ENCODE measurements at places on chromosomes 7 and 10.

DNA sequence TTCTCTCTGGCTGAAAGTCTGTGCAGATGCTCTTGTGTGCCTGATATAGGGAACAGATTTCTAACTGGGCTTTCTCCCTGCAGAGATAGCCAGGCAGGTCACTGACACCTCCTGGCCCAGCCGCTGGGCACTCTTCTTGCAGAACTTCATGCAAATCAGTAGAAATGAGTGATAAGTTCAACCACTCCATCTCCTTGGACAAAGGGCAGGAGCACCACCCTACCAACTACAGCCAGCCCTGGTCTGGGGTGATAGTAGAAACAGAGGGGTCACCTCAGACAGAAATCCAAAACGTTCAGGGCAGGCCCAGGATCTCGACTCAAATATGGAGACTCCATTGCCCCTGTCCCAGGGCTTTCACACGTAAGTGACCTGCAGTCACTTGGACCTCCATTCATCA lies 917.8 kb upstream of the ZNF722 start:
- no peak for DNase-seq

GRCh38 chr7:92255308-92255707 lies 9.5 kb downstream of the ANKIB1 start:
- DNase-seq: no peak

GRCh38 chr7:55365205-55365674 lies at the start of gene LANCL2:
Gene LANCL2, plus strand, starts transcription at chr7:55365337. Its CDS starts 689 bp downstream, at chr7:55366026.
- DNase-seq: no peak

DNA sequence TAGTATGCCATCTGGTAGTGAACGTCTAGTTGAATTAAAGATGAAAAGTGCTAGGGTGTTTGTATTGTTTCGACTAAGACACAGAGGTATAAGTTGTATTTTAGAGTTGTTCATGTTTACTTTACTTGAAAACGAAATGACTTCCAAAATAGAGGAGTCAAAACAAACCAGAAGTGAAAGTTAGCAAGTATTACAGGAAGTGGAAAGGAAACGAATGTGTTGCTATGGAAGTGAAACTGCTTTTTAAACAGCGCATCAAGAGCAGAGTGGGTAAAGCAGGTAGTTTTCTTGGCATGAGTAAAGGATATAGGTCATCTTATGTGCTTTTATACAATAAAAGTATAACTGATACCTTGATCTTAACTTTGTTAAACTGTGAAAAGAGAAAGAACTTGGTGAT lies 20.0 kb upstream of the GALNTL5 start:
- DNase-seq: no peak

DNA sequence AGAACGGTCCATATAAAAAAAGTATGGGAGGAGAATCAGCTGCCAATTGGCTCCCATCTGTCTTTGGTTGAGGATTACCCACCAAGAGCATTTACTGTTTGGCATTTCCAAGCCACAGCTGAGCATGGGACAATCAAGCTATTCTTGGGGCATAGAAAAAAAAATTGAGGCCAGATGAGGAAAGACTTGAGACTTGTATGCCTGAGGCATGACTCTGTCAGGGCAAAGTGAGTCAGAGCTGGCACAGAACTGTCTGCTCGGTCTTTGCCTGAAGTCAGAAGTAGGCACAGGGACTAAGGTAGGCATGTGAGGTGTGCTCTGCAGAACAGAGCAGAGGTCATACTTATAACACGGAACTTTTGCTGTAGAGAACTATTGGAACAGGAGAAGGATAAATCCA lies 126.5 kb upstream of the CHRM2 start:
- no peak for DNase-seq

DNA sequence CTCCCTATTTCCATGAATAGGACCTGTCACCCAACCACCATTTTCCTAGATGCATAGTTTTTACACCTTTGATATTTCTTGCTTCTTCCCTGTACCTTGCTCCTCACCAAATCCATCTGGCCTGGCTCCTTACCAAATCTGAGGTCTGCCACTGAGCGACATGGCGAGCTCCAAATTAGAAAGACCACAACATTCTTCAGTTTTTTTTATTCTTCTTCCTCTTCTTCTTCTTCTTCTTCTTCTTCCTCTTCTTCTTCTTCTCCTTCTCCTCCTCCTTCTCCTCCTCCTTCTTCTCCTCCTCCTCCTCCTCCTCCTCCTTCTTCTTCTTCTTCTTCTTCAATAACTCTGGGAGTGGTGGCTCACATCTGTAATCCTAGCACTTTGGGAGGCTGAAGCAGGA lies 7.1 kb downstream of the CPED1 start:
- DNase-seq: no peak

- DNase-seq: no peak
Observed at GRCh38 chr7:1839701-1840100, 169.6 kb downstream of the ELFN1 start.

DNA sequence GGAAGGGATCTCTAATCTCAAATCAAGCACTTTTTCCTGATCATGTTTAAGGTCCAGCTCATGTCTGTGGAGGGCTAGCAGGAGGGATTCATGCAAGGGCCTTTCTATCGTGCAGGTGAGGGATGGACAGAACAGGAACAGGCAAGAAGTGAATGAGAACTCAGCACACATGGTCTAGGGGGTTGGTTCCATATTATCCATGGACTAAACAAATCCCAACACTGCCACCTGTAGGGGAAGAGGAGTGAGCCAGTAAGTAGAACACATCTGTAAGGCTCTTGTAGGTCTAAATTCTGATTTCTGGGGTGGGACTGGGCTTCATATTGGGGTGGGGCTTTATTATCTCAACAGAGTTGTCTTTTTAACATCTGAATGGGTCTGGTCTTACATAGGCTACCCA lies 138.0 kb upstream of the TARP start:
- peak; percentile 2 for DNase-seq

GRCh38 chr10:1360011-1360557 lies 303.9 kb downstream of the WDR37 start:
- DNase-seq: no peak

- DNase-seq: no peak
Observed at GRCh38 chr10:99370993-99371392, 41.8 kb downstream of the CNNM1 start.

DNA sequence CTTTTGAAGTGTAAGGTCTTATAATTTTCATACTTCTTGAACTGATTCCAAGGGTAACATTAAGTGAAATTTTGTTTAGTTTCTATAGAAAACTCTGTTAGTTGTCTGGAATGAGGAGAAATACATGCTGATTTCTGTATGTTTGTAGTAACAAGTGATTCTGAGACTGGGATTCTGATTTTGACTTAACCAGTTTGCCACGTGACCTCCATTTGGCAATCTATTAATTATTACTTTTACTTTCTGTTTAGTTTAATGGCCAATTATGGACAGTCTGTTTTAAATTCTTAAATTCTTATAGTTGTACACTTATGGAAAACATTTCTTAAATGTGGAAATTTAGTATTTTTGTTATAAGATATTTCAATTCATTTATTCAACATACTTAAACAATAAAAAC lies 163.1 kb downstream of the ADK start:
- no peak for DNase-seq

- DNase-seq: peak; percentile 2
Observed at GRCh38 chr7:26667514-26668133, 196.8 kb downstream of the SKAP2 start.

- peak; percentile 15 for DNase-seq
Observed at GRCh38 chr10:88582806-88583583, at the start of gene RNLS. Gene RNLS, minus strand, starts transcription at chr10:88583318.

GRCh38 chr10:111207500-111207899 lies 130.7 kb downstream of the ADRA2A start:
- DNase-seq: no peak

GRCh38 chr10:26837139-26837538 lies 23.6 kb downstream of the ABI1 start:
- no peak for DNase-seq

DNA sequence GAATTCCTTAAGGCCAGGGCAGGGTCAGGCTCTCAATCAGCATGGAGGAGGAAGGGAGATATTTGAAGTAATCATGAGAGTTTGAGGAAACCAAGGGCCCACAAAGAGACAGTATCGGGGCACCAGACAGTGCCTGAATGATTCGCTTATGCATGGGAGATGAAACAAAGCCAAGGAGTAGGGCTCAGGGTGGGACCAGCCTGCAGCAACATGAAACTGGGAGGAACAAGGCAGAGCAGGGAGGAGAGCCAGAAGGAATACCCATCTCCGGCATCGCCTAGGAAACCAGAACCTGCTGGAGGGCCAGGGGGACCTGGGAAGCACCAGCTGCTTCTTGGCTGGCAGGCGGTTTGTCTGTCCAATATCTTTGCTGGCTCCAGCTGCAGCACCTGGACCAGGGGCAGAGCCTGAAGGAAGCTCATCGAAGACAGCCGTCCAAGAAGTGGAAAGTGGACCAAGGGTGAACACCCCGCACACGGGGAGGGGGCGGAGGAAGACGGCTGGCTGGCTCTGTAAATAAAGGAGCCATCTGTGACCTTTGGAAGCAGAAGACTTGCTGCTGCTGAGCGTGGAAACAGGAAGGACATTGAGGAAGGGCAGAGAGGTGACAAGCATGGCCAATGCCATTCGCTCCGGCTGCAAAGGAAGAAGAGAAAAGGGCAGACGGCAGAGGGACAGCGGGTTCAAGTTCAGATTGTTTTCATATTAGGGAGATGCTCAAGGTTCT lies 34.4 kb upstream of the ECHDC3 start:
- DNase-seq: no peak

GRCh38 chr10:109934958-109935793 lies 11.9 kb upstream of the XPNPEP1 start:
- no peak for DNase-seq

GRCh38 chr7:155565596-155565995 lies 19.2 kb upstream of the CNPY1 start:
- no peak for DNase-seq

GRCh38 chr7:152677808-152678670 lies 2.1 kb upstream of the XRCC2 start:
- DNase-seq: no peak

GRCh38 chr10:100562008-100562672 lies 26.4 kb downstream of the HIF1AN start:
- peak; percentile 42 for DNase-seq

GRCh38 chr7:8154272-8154671 lies 107.7 kb downstream of the ICA1 start:
- no peak for DNase-seq

- no peak for DNase-seq
Observed at GRCh38 chr7:138746073-138746472, 44.9 kb upstream of the SVOPL start.

GRCh38 chr10:82889728-82890127 lies 1014.7 kb downstream of the NRG3 start:
- DNase-seq: no peak

DNA sequence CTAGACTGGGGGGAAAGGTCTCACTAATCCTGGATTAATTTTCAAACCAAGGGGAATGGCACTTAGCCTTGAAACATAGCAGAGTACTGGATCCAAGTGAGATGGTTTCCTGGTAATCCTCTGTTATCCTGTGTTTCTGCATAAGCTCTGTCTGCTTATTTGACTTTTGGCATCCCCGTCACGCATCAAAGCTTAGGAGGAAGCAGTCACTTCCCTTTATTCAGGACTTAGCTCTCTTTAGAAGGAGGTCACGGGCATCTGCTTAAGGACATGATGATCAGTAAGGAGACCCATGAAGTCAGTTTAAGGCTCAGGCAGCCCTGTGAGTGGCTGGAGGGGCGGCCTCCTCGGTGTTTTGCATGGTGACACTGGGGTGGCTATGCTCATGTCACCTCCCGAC lies 30.0 kb downstream of the TSPAN15 start:
- DNase-seq: no peak

GRCh38 chr7:108452707-108453106 lies 3.5 kb downstream of the NRCAM start:
- DNase-seq: no peak

DNA sequence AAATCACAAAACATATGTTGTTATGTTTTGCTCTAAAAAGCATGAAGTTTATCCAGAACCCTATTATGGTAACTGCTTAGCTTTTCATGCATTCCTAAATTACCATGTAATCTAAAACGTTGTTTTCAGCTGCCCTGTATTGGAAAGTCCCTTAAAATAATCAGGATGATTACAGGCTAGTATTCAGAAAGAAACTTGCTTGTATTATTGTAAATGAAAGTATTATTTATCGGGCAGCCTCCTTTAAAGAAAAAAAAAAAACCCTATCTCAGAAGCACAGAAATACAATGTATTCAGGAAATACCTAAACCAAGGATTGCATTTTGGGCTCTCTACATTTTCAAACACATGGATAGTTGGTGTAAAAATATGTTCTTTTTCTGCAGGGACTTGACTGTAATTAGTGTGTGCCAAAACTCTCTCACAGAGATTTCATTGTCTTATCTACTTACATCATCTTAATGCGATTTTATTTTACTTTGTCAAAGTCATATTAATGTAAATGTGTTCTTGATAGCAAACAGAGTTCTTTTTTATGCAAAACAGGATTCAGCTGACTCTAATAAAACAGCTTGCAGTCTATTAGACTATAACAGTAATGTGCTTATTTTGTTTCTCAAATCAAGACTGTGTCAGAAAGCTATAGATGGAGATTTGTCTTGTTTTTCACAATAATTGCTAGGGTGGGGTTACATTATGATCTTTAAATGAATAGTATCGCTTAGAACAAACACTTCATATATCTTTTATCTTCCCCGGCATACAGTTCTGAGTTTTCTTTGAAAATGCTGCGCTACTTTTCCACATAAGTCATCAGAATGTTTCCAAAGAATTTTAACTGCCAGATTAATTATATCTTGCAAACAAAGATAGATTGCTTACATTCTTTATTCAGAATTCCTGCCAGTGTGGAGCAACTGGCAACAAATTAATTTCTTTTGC lies 65.3 kb upstream of the ARID5B start:
- DNase-seq: no peak

- DNase-seq: no peak
Observed at GRCh38 chr7:108196004-108196403, 65.8 kb upstream of the LAMB4 start.

- no peak for DNase-seq
Observed at GRCh38 chr7:83921941-83922607, 272.5 kb downstream of the SEMA3A start.

DNA sequence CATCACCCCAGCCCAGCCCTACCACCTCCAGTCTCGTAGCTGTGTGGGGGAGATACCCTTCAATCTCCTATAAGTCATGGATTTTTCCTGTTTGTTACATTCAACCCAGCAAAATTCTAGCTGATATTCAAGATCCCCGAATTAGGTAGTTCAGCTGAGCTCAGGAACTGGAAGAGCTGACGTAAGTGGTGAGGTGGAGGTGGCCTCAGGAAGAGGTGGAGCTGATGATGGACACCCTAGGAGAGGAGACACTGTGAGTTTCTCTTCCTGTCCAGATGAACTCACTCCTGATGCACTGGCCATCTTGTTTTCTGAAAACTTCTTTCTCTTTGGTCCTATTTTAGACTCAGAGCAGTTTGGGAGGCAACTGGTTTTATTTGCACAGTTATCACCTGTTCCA lies 90.5 kb upstream of the PITRM1 start:
- no peak for DNase-seq

GRCh38 chr7:25996006-25996408 lies 156.0 kb upstream of the NFE2L3 start:
- DNase-seq: no peak

GRCh38 chr7:129959471-129960203 lies 6.9 kb upstream of the UBE2H start:
- DNase-seq: no peak

Measured in stimulated activated CD4-positive, alpha-beta T cell treated with anti-CD3 and anti-CD28 coated beads, Interleukin-1b, Interleukin-23, amount 100 ng/mL, for 1 hour (primary cell).